ENCODE measurements at places on chromosomes 6 and 20. TPM values are rescaled to one million over a fixed set of nuclear protein-coding genes. Genes with fewer than 3 reads are reported as not detected.

PLA2G7 gene
- total RNA-seq = 5.9 TPM

- no peak for DNase-seq
These were observed 182.8 kb downstream of the EYS start for GRCh38 chr6:65524232-65524631.

DNA sequence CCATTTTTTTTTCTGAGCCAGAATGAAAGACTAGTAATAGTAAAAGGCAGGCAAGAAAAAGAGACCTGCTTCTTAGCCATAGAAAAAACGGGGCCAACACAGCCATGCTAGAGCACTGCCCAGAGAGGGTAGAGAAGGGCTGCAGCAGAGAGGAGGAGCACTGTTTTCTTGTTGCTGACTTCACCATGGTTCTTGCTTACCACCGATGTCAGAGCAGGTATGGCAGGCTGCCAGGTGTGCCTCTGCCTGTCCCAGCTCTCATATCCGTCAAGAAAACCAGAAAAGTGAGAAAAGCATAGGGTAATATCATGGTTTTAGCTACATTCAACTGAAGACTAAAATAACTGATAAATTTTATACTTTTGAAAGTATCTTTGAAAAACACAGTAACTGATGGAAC lies 60.7 kb downstream of the DTNBP1 start:
- no peak for DNase-seq

LINC00237 gene
- not detected for total RNA-seq

PLN gene
- 10.6 TPM for total RNA-seq

SNAP25 gene
- total RNA-seq = 2.5 TPM

VGLL2 gene
- not detected for total RNA-seq

DNA sequence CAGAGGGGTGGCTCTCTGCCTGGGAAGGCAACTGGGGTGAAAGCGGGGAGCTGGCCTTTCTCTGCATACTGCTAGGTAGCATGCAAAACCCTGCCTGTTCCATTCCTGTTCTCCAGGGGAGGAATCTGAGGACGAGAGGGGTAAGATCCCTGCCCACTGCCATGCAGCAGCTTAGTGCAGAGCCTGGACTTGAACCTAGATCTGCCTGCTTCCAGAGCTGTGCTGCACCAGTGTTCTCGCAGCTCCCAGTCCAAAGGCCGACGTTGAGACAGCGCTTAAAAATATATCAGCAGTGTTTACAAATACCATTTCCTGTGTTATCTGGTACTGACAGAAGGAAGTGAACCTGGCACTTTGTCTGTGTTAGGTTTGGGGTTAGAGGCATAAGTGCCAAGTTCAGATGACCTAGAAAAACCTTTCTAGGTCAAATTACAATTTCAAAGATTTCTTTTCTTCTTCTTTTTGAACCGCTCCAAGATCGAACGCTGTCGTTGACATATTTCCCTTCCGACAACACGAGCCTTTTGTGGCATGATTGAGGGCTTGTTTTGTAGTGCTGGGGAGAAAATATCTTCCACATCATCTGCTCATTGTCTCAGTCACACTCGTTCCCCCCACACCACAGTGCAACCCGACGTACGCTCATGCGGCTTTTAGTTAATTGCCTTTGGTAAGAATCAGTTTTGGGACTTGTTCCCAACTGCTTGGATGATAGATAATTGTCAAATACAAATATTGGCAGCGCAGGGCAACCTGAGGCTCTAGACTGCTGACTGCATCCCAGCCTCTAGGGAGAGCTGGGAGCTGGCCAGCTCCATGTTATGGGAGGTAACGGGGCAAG lies 44.6 kb downstream of the TOX2 start:
- no peak for DNase-seq

DNA sequence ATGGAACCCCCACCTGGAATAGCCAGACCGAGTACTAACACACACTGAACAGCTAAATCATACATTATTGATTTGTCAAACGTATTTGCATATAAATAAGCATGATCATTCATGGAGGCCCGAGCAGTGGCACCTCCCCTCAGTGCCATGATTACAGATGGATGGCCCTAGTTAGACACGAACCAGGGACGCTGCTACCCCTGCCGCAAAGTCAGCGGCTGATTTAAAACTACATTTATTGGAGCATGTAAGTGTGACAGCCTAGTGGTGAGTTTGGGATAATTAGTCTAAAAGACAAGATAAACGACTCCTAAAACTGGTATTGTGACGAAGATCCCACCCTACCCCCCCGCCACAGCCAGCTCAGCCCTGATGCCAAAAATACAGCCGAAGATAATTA lies 159.1 kb upstream of the MAFB start:
- no peak for DNase-seq

BNIP5 gene
- not detected for total RNA-seq

GRCh38 chr6:42136508-42137193 lies 5.8 kb downstream of the C6orf132 start:
- DNase-seq = no peak

GRCh38 chr20:25254571-25254970 lies 6.7 kb downstream of the PYGB start:
- no peak for DNase-seq

DNA sequence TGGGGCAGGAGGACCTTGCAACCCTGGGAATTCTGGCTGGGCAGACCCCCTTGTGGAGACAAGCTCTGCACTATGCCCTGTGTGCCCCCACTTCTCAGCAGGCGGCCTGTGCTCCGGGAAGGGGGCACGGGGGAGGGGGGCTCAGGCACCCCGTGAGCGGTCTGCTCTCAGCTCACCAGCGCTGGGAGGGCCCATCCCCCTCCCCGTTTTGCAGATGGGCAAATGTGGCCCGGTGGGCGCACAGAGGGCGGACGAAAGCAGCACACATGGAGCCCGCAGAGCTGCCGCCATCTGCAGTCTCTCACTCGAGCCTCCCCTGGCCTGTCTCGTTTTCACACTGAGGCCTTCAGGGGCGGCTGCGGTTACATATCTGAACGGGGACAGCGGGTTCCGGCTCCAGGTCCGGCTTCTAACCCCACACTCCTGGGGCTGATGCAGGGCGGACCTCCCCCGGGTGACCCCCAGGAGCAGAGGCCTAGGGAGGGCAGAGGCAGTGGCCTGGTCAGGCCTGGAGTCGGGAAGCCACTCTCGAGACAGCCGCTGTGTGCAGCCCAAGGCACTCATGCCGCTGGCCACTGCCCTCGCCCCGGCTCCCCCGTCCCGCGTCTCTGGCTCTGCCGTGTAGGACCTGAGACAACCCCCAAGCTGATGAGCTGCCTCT lies 13.9 kb downstream of the CHRNA4 start:
- DNase-seq = no peak

DNA sequence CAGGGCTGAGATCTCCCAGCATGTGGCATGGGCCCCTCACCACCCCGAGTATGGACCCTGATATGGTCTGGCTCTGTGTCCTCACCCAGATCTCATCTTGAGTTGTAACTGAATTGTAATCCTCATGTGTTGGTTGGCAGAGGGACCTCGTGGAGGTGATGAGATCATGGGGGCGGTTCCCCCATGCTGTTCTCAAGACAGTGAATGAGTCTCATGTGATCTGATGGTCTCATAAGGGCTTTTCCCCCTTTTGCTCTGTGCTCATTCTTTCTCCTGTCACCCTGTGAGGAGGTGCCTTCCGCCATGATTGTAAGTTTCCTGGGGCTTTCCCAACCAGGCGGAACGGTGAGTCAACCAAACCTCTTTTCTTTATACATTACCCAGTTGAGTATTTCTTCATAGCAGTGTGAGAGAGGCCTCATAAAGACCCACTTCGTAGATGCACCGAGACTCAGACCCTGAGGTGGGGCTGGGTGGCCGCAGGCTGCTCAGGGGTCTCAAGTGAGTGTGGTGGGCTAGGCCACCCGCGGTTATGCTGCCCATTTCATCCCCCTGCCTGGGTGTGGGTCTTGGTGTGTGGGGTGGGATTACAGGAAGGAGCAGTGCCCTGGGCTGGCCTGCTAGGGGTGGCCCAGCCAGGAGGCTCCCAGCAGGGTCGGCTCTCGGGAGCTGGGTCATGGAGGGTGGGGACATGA lies 26.2 kb upstream of the GATA5 start:
- DNase-seq = no peak

NR2E1 gene
- not detected for total RNA-seq

DNA sequence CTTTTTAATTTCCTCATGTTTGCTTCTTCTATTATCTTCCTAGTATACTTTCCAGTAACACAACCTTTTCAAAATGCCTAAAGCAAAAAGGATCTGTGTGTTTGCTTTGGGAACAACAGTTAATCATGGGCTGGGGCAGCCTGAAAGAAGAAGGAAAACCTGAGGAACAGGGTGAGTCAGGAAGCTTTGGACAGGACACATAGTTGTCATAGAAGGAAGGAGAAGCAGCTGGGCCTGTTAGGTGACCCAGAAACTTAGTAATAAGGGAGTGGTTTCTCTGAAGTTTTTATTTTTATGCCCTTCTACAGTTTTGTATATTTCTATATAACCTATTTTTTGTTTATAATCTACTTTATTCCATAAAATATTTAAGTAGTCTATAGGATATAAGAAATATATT lies 61.4 kb downstream of the CD24 start:
- no peak for DNase-seq

Data from sciatic nerve (tissue), 2 donors.